B cell (primary cell): ENCODE measurements at places on chromosomes 1 and 21. TPM values are rescaled to one million over a fixed set of nuclear protein-coding genes. Genes with fewer than 3 reads are reported as not detected.

GRCh38 chr1:12100071-12100470 lies 37.0 kb downstream of the TNFRSF8 start:
- no peak for DNase-seq

GRCh38 chr1:58874757-58875755 lies 91.2 kb upstream of the JUN start:
- no peak for DNase-seq

Gene OLFML3
- total RNA-seq = 0.32 and 0.61 TPM in 2 replicates

DNA sequence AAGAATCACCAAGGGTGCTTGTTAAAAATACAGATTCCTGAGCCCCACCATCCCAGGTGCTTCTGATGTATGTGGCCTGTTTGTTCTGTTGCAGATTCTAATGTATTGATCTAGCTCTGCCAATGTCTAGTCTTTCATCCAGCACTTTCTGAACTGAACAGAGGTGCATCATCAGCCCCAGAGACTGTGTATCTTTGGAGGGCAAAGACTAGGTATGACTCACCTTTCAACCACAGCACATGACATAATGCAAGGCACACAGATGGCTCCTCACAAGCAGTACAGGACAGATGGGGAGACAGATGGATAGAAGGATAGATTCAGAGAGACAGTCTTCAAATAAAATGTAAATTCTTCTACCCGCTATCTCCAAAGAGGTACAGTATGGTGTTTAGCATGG lies 32.3 kb downstream of the CD58 start:
- no peak for DNase-seq

DNA sequence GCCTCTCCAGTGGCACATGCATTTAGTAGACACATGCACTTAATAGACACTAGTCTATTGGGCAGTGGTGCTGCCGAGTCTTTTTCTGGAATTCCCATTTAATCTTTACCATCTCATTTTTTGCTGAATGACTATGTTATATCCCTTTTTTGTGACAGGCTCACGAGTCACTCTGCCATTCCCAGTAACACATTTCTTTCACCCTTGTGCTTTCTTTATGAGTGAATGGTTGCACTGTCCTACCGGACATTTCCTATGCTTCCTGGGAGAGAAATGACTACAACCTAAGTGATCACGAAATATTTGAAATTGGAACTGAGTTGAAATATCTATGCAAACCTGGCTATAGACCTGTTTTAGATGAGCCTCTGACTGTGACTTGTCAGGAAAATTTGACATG lies 70.9 kb downstream of the C4BPA start:
- no peak for DNase-seq

GRCh38 chr21:21367583-21367982 lies 369.4 kb downstream of the NCAM2 start:
- DNase-seq = no peak
